Urinary bladder (tissue), 4 donors: ENCODE measurements at places on chromosomes 12 and 14. TPM values are rescaled to one million over a fixed set of nuclear protein-coding genes. Genes with fewer than 3 reads are reported as not detected.

PLXNC1 gene
- total RNA-seq, result 19.0 TPM

- DNase-seq, result no peak
Measured at GRCh38 chr12:114623737-114624136, 60.2 kb downstream of the TBX3 start.

GRCh38 chr12:18123707-18124106 lies 33.7 kb upstream of the RERGL start:
- DNase-seq, result no peak

GRCh38 chr14:96162741-96163140 lies 41.9 kb upstream of the BDKRB2 start:
- no peak for DNase-seq
